H7 (cell line): ENCODE measurements at places on chromosomes 1 and 21.

DNA sequence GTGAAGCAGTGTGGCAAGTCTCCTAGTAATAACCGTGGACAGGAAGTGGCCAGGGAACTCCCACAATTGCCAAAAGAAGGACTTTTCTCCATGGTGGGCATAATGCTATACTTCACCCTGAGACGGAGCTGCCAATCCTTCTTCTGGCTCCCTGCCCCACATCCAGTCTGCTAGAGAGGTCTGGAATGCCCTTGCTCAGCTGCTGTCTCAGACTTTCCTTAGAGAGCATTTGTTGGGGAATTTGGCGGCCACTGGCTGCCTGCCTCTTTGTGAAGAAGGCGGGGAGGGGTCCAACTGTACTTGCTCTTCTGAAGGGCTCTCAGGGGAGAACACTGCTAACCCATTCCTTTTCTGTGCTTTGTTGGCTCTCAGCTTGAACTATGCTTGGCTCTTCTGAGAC, 123.7 kb upstream of the EDN2 start:
- no peak for DNase-seq

DNA sequence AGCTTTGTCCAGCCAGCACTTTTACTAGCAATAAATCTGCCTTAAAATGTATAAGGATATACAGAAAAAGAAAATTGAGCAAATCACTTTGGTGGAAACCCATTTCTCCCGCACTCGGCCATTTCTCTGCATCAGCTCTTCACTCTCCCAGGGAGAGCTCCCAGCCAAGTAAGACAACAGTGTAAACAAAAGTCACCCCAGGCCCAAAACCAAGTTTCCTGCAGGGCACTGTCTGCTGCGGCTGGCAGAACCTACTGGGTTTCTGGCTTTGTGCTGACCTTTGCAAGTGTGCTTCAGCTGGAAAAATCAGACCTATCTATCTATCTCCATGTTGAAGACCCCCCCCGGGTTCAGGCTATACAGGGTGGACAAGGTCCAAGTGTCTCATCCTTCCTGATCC, 476.7 kb upstream of the CAMK1G start:
- no peak for DNase-seq

DNA sequence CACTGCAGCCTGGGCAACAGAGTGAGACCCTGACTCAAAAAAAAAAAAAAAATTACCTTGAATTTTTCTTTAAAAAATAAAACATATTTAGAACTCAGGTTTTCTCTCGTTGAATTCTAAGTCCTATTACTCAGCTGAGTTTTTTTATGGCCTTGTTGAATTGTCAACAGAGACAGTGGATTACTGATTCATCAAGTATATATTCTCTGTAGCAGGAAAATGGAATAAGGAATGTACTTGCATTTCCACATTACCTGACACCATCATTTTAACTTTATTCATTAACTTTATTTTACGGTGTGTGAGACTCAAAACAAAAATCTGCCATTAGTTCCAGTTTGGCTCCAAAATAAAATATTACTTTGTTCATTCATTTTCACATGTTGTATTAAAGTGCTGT, 53.8 kb upstream of the APP start:
- DNase-seq, result no peak

- no peak for DNase-seq
Measured at GRCh38 chr1:43288785-43289706, 3.7 kb upstream of the C1orf210 start.

DNA sequence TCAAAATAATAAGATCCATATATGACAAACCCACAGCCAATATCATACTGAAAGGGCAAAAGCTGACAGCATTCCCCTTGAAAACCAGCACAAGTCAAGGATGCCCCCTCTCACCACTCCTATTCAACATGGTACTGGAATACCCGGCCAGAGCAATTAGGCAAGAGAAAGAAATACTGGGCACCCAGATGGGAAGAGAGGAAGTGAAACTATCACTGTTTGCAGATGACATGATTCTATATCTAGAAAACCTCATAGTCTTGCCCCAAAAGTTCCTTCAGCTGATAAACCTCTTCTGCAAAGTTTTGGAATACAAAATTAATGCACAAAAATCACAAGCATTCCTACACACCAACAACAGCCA, 442.7 kb downstream of the PTBP2 start:
- no peak for DNase-seq

DNA sequence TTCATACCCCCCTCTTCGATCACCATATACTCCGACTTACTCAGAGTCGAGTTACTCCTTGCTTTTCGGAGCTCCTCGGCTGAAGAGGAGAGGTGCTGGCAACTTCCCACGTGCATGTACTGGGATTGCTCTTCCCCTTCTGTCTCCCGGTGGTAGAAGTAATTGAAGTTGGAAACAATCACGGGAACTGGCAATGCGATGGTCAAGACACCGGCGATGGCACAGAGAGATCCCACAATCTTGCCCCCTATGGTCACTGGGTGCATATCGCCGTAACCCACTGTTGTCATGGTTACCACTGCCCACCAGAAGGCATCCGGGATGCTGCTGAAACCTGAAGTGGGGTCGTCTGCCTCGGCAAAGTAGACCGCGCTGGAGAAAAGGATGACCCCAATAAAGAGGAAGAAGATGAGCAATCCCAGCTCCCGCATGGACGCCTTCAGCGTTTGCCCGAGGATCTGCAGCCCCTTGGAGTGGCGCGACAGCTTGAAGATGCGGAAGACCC, 1.5 kb downstream of the KCNA3 start:
- no peak for DNase-seq

DNA sequence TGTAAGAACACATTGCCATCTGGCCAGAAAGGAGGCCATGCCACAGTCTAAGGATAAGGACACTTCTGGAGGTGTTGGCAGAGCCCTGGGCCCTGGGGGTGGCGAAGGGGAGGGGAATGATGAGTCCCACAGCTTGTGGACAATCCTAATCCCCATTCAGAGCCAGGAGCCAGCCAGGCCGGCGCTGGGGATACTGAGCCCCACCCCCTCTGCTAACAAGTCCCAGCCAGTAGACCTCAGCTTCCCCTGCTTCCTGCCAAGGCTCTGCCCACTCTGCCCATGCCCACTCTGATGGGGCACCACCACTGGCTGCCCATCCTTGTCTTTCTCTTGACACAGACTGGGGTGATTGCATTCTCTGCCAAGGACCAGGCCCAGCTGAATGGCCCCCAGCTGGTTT, 71.9 kb downstream of the NAV1 start:
- no peak for DNase-seq

DNA sequence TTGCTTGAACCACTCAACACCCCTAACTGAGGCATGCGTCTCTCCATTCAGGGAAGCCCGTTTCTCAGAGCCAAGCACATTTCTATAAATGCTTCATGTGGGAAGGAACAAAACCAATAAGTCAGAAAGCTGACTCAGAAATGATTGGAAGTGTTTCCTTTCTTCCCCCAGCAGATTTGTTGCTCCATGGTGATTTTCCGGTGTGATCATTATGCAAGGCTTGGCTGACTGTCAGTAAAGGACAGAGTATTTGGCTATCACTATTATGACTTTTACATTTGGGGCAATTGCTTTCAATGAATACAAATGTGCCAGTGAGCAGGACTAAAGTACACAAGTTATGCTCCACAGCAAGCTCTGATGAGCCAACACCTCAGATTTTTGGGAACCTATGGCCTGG, 53.3 kb upstream of the ZC3H11B start:
- DNase-seq, result no peak

- no peak for DNase-seq
Measured at GRCh38 chr1:25978403-25978802, 19.5 kb downstream of the PAFAH2 start.

DNA sequence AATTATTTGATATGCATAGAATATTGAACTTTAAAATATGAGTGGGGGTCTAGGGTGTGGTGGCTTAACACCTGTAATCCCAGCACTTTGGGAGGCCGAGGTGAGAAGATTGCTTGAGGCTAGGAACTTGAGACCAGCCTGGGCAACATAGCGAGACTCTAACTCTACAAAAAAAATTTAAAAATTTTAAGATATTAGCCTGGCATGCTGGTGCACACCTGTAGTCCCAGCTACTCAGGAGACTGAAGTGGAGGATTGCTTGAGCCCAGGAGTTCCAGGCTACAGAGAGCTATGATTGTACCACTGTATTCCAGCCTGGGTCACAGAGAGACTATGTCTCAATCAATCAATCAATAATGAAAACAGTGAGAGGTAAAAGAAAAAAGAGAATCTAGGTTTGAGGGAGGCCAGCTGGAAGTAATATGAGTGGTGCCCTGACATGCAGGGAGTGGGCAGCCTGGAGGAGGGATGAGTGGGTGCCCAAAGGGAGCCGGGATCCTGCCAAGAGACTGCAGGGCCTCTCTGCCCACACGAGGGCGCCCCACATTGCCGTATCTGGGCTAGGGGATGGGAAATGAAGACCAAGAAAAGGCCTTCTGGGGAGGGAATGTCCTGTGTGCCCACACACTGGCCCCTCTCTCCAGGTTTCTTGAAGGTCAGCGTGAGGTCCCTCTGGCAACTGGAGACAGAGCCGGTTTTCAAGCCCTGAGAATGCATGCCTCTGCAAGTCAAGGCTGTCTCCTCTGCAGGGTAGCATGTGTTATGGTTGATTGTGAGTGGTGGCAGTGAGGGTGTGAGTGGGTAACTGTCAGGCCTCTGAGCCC, 93.9 kb upstream of the PPM1J start:
- peak; percentile 85 for DNase-seq

DNA sequence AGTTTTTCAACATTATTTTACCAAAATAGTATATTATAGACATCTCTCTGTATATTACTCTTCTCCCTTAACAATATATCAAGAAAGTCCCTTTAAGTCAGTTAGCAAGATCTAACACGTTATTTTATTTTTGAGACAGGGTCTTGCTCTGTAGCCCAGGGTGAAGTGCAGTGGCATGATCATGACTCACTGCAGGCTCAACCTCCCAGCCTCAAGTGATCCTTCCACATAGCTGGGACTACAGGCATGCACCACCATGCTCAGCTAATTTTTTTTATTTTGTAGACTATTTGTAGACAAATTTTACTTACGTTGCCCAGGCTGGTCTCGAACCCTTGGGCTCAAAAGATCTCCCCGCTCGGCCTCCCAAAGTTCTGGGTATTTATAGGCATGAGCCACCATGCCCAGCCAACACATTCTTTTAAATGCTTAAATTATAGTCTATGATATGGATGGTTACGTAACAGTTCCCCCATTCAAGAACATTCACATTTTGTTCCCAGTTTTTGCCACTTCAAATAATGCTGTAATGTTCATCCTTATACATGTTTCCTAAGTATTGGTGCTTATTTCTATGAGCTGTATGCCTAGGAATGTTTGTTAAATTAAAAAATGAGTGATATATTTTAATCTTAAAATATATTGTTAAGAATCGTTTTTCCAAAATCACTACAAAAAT, 70.4 kb downstream of the TUT4 start:
- no peak for DNase-seq

DNA sequence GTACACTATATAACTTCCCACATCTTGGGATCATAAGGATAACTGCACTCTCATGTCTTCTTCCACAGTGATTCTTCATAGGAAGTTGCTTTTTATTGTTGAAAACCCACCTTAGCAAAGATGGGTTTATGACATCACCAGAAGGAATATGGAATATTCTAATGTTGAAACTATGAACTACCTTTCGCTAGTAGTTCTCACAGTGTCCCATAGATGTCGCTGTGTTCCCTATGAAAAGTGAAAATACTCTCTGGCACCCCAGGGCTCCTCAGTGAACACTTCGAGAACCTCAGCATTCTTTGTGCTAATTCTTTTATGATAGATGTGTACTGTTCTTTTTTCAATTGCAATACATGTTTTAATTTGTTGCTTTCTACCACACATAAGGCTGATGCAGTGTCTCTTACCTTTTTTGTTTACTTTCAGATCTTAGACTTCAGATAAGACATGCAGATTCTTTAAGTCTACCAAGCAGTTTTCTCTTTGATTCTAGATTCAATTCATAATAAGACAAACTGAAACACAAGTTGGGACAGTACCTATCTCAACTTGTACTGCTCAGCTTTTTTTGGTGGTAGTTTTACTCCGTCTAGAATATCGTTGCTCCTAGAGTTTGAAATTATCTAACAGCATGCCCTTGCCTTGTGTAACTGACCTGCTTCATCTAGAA, 90.8 kb downstream of the GTF2B start:
- DNase-seq, result peak; percentile 14

- peak; percentile 29 for DNase-seq
Measured at GRCh38 chr1:231217056-231217455, 24.0 kb upstream of the GNPAT start.

GRCh38 chr1:233843525-233844204, 60.8 kb upstream of the SLC35F3 start:
- DNase-seq, result no peak

GRCh38 chr1:114758256-114758832, 560 bp upstream of the CSDE1 start:
- DNase-seq, result no peak

DNA sequence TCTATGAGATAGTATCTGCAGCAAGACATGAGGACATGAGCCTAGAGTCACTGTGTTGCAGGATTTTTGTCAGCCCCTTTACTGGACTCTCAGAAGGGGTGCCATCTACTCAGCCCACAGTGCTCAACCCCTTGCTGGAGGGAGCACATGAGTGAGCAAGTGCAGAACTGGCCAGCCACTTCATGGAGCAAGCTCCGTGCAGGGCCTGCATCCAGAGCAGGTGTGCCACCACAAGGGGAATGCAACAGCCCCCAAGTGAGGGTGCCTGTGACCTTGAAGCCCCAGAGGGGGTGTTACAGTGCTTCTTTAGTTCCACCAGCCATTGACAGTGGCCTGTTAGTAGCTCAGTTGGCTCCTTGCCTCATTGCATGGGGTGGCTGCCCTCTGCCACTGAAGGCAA, 649.7 kb downstream of the PLPP3 start:
- no peak for DNase-seq

DNA sequence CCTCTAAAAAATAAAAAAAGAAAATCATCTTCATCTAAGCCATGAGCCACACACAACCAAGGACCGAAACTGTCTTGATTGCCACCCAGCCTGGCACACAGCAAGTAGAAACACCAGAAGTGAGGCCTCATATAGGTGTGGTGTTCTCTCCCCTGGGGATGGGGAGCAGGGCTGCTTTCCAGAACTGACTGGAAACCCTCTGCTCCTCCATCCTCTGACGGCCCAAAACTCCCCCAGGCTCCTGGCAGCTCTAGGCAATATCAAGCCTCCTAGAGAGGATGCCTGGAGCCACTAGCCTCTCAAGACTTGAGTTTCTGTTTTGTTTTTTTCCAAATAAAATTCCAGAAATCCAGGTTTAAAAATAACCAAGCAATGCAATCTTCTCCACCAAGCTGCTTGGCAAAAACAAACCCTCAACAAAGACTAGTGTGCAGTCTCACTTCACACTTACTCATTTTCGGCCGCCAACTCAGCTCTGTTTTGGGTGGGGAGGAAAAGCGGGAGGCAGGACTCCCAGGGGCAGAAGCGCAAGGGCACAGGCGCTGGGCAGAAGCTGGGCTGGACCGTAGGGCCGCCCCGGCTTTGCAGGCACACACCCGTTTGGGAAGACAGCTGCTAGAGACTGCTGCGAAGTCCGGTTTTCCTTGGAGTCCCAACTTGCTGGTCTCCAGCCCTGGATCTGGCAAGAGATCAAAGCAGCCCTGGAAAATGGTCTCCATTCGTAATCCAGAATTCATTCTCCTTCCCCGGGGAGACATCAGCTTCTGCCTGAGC, 78.2 kb upstream of the CAPZB start:
- DNase-seq, result peak; percentile 34

GRCh38 chr1:204623894-204624361, 61.6 kb downstream of the LRRN2 start:
- peak; percentile 77 for DNase-seq
